ENCODE measurements at places on chromosomes 2 and 18.

GRCh38 chr2:102111823-102112222, 30.7 kb upstream of the IL1R1 start:
- no peak for DNase-seq

- DNase-seq: peak; percentile 59
Measured at GRCh38 chr2:168118733-168119514, 128.5 kb downstream of the STK39 start.

DNA sequence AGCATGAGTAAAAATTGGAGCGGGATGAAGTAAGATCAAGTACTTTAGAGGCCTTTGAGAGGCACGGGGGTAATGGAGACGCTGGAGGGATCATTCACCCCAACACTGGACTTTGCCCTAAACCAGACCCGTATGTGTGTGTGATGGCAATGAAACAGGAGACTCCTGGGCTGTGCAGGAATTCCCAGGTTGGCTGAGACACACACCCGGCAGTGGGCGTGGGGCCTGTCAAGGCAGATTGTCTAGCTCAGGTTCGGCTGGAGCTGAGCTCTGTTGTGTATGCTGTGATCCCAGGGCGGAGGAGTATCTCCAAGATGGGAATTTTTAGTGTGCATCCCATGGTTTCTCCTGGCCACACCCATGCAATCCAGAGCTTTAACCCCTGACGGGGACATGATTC, 83.2 kb upstream of the MC2R start:
- no peak for DNase-seq

GRCh38 chr18:2325933-2326332, 245.4 kb downstream of the METTL4 start:
- DNase-seq: no peak

DNA sequence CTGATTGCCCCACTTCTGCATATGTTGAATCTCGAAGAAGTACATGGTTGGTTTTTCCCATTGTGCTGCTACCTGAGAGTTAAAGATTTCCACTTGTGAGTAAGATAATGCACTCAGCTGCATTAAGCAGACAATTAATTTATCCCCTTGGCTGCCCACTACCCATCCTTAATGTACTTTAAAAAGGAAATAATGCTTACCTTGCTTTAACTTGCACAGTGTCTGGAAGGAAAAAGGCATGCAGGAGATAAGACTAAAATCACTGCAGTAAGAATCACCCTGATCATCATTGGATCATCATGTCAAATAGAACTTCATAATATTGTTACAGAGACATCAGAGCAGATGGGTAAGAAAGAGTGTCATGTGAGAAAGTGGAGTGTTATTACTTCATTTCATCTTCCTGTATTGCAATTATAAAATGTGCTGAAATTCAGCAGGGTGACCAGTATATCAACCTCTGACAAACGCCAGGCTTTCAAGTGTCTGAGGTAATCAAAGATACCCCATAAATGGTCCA, 207.3 kb upstream of the PIK3C3 start:
- DNase-seq: no peak

- no peak for DNase-seq
Measured at GRCh38 chr2:214185546-214185945, 225.3 kb upstream of the VWC2L start.

DNA sequence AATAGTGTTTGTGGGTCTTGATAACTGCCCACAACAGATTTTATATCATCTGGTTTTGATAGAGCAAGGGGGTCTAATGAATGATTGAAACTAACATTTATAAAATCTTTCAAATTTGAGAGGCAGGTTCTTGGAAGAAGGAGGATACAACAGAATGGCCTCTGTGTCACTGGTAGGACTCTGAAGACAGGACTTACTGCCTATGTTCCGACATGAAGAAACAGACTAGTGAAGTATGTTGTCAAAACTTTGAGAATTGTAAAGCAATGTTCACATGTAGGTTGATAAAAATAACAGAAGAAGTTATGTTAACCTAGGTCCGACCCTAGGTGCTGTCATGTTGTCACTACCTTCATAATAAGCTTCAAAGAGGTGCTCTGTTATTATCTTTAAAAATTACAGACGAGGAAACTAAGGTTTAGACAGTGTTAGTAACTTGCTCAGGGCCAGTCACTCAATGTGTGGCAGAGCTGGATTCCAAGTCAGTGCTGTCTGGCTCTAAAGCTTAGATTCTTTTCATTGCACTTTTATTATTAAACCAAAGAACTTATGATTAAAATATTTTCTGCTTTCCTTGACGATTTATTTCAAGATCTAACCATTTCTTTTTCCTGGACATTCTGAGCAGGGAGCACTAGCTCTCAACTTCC, 146.2 kb downstream of the RPIA start:
- no peak for DNase-seq

Data from endodermal cell (in vitro differentiated cells).